ENCODE measurements at places on chromosomes 4 and X.

DNA sequence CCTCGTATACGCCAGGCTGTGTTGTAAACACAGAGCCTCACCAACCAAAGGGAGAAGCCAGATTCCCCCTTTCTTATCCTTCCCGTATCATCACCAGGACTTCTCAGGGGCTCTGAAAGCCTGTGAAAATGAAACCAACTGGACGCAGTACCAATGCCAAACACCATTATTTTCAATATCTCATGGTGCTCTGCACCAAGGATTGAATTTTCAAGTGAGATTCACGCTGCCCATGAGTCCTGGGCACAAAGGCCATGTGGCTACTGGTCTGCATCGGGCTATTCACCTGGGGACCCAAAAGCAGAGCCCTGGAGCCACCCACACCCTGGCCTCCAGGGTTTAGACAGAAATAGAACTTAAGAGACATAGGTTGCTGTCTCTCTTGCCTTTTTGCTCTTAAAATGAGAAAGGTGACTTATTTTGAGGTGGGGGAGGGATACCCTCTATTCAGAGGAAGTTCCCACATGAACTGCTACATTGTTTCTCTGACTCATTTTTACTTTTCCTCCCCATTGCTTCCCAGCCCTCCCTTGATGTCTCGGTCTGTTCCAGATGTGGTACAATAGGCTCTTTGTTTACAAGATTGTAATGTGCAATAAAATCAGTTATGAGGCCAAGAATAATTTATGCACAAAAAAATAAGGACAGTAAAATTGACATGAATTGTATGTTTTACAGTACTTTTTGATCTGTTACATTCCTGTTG, 55.4 kb downstream of the MAML3 start:
- no peak for ATAC-seq

DNA sequence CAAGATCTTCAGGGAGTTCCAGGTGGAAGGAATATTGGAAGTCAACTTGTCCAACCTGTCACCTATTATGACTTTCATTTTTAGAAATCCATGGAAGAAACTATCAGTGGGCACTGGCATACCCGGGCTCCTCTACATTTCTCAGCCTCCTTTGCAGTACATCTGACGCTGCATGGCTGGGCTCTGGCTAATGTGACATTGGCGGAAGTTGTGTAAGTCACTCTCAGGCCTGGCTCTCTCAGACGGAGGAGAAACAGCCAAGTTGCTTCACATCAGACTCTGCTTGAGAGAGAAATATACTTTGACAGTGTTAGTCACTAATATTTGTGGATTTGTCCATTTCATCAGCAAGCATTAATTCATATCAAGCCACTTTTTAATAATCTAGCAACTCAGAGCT, 4.5 kb downstream of the DCHS2 start:
- no peak for ATAC-seq

DNA sequence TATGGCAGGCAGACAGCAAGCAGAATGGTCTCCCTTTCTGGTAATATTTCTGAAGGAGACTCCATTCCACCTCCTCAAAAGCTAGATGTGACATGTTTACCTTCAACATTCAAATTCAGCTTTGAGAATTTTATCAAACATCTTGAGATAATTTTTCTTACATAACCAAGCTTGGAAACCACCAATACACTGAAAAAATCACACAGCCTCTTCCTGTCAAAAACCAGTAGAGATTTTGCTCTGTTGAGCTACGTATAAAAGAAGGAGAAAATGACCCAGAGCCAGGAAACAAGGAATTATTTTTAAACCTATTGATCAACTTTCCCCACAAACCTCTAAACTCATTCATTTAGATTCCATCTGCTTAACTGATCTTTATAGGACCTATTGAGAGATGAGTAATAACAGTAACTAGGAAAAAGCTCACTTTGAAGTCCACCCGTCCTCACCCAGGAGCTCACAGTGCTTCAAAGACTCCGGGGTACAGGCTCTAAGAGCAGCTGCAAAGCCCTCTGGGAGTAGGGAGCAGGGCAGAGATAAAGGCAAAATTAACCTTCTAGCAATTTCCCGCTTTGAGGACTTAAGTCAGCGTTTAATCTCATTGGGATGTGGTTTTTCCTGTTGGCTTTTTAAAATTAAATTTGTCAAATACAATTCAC, 318.2 kb upstream of the RASGEF1B start:
- no peak for ATAC-seq

GRCh38 chr4:4749137-4749536, 110.3 kb upstream of the MSX1 start:
- no peak for ATAC-seq

- no peak for ATAC-seq
Observed at GRCh38 chr4:15443371-15444160, 15.7 kb downstream of the C1QTNF7 start.

DNA sequence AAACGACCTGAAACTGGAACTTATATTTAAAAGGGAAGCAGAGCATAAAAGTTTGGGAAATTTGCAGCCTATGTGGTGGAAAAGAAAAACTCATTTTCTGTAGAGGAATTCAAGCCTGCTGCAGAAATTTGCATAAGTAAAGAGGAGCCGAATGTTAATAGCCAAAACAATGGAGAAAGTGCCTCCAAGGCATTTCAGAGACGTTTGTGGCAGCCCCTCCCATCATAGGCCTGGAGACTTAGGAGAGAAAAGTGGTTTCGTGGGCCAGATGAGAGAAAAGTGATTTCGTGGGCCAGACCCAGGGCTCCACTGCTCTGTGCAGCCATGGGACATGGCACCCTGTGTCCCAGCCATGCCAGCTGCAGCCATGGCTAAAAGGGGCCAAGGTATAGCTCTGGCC, 361.9 kb downstream of the PCDH19 start:
- ATAC-seq, result no peak

- no peak for ATAC-seq
Observed at GRCh38 chr4:87079967-87080366, 140.5 kb downstream of the KLHL8 start.

DNA sequence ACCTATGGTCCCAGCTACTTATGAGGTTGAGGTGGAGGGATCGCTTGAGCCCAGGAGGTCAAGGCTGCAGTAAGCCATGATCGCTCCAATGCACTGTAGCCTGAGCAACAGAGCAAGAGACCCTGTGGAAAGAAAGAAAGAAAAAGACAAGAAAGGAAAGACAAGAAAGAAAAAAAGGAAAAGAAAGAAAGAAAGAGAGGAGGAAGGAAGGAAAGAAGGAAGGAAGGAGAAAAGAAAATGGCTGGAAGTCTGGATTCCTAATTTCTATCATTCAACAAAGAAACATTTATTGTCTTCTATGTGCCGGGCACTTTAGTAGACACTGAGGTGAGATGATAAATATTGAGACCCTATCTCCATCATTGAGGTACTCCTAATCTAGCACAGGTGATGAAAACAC, 26.8 kb upstream of the BCORL1 start:
- no peak for ATAC-seq

DNA sequence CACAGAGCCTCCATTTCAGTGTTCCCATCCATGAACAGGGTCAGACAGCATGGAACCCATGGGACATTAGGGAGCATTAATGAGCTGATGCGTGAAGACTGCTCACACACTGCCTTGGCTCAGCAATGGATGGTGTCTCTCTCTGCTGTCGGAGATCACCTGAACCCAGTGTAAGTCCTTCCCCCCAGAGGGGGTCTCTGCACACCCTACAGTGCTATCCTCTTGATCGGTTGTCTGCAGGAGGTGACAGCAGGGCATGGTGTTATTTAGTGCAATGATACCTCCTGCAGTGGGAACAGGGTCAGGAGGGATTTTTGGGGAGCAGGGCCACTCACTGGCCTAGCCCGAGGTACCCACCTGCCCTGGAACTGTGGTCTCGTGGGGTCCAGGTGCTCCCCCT, 25.6 kb downstream of the APELA start:
- peak; percentile 21 for ATAC-seq

- ATAC-seq, result no peak
Observed at GRCh38 chrX:12948495-12948894, 26.4 kb upstream of the TMSB4X start.

DNA sequence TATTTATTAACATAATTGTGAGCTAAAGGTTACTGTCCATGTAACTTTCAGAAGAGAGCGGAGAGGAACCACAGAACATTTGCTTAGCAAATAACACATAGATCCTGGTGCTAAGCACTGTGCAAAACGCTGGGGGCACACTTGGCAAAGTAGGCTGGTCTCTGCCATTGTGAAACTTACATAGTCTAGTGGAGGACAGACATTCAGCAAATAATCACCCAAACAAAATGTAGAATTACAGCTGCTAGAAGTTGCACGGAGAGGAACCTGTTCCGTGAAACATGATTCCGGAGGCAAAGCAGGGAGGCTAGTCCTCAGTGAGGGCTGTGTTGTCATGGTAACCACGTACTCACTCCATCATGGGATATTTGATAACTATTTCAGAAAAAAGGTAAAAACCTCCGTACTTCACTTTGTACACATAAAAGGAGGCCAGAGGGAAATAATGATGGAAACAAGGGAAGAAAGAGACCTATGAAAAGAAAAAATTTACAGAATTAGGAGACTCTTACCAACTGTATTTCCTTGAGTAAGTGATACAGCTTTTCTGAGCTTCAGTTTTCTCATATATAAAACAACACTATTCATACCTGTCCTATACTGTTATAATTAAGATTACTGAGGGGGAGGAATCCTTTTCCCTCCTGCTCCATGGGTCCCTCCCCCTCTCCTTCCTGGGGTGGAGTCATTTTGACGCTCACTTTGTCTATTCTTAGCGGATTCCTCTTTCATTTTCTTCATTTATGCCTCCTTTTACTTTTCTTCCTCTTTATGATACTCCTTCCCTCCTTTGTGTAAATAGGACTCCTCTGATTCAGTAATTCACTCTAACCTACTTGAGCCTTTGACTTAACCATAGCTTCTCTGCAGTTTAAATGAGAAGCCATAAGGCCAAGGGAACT, 825 bp upstream of the RASGEF1B start:
- no peak for ATAC-seq

DNA sequence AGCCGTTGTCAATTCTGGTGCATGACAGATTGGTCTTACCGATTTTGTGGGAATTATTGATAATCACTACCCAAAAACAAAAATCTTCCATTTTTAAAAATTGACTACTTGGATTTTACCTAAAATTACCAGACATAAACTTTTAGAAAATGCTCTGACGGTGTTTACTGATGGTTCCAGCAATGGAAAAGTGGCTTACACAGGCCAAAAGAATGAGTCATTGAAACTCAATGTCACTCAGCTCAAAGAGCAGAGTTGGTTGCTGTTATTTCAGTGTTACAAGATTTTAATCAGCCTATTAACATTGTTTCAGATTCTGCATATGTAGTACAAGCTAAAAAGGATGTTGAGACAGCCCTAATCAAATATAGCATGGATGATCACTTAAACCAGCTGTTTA, 23.0 kb upstream of the UGT2B17 start:
- no peak for ATAC-seq

GRCh38 chrX:132710656-132711155, 221.9 kb upstream of the MBNL3 start:
- no peak for ATAC-seq

Data from stimulated activated memory B cell treated with anti-CD40 and anti-IgM and Interleukin-4, amounts not matched to agents 10 μg/mL and 1 μg/mL and 100 μg/mL, for 72 hours (primary cell).